Testis (tissue), 5 donors: ENCODE measurements at places on chromosomes 7 and 10. TPM values are rescaled to one million over a fixed set of nuclear protein-coding genes. Genes with fewer than 3 reads are reported as not detected.

DNA sequence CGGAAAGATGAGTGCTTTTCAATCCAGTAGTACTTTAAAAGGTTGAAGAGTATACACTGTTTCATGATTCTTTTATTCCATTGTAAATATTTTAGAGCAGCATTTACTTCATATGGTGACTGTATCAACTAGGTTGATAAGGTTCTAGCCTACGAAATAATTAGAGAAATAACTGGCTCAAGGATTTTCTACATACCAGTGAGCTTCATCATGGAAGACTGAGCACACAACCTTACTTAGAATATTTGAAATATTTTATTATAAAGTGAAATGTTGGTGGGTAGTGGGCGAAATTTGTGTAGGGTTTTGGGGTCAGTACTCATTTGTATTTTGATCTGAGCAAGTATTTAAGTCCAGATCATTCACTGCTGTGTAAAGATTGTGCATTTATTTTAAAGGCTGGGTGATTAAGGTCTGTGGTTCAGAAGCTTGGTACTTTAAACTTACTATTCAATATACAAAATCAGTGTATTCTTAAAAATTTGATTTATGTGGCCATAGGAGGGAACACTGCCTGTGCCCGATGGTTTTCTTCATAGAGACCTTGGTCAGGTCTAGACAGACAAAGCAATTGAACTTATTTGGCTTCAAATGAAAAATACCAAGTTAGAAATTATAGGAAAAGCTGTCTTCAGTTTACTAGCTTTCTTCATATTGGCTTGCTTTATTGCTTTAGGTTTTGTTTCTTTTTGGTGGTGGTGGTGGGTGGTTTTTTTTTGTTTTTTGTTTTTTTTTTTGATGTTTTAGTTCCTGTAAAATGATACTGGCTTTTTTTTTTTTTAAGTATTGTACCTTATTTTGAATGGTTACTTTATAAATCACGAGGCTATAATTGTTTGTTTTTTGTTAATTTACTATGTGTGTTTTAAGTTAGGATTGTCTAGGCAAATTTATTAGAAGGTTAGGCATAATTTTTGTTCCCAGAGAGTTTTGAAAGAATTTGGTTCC, 3.0 kb downstream of the KMT2E start:
- H3K27ac ChIP-seq, result peak overlapping the region; percentile 99
- DNase-seq, result no peak
- no peaks in the 10 kb centered on the region for H3K27me3 ChIP-seq
- H3K4me1 ChIP-seq, result peaks cover 27% of the 10 kb centered on the region

- no peak for DNase-seq
- no peak overlapping the region for H3K27ac ChIP-seq
- no peaks in the 10 kb centered on the region for H3K27me3 ChIP-seq
- no peaks in the 10 kb centered on the region for H3K36me3 ChIP-seq
- H3K4me1 ChIP-seq, result no peaks in the 10 kb centered on the region
- no peak overlapping the region for H3K4me3 ChIP-seq
Measured at GRCh38 chr7:64654796-64655548, 11.0 kb upstream of the ZNF107 start.

GRCh38 chr10:37856881-37857286, 526 bp downstream of the ZNF248 start:
- DNase-seq, result peak; percentile 54
- no peaks in the 10 kb centered on the region for H3K27me3 ChIP-seq
- no peaks in the 10 kb centered on the region for H3K36me3 ChIP-seq

DNA sequence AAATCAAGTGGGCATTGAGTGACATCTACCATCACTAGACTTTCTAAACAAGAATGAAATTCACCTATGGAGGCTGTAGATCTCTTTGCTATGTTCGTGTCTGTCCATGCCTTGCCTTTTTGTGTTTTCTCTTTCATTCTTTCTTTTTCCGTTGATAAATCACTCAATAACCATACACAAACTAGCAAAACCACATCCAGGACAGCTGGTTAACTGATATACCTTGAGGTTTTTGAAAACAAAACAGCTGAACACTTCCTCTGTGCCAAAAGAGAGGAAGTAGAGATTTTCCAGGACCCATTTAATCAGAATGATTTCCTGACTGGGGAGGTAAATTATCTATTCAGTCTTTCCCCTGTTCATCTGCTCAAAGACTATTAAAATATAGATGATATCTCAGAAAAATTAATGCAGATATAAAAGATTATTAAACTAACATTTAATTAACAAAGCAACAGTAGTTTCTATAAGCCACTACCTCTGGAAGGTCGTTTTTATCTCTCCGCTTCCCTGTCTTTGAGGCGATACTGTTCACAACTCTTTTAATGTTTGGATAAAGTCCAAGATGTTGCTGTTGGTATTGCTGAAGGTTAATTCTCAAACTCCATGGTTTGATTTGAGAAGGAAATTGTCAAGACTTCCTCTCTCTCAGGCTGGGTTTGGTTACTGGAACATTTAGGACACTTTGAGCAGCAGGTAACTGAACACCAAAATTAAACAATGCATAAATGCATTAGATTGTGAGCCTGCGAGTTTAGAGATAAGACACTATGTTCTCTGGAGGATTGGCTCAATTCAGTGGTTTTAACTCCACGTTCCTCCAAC, 24.4 kb upstream of the C10orf67 start:
- H3K4me3 ChIP-seq, result no peak overlapping the region
- no peak for DNase-seq
- no peaks in the 10 kb centered on the region for H3K36me3 ChIP-seq
- no peak overlapping the region for H3K27ac ChIP-seq
- no peaks in the 10 kb centered on the region for H3K4me1 ChIP-seq
- no peaks in the 10 kb centered on the region for H3K27me3 ChIP-seq

- DNase-seq, result peak; percentile 39
- H3K27ac ChIP-seq, result no peak overlapping the region
- peaks cover 8% of the 10 kb centered on the region for H3K4me1 ChIP-seq
- no peaks in the 10 kb centered on the region for H3K27me3 ChIP-seq
- H3K36me3 ChIP-seq, result no peaks in the 10 kb centered on the region
Measured at GRCh38 chr7:132386201-132386681, 190.0 kb downstream of the PLXNA4 start.

GRCh38 chr10:14697281-14697680, 77.4 kb downstream of the FAM107B start:
- no peaks in the 10 kb centered on the region for H3K27me3 ChIP-seq
- no peak overlapping the region for H3K4me3 ChIP-seq
- no peaks in the 10 kb centered on the region for H3K36me3 ChIP-seq
- H3K4me1 ChIP-seq, result peaks cover 3% of the 10 kb centered on the region
- H3K27ac ChIP-seq, result peak overlapping the region; percentile 60

- H3K27ac ChIP-seq, result no peak overlapping the region
- no peaks in the 10 kb centered on the region for H3K4me1 ChIP-seq
- H3K27me3 ChIP-seq, result no peaks in the 10 kb centered on the region
- no peaks in the 10 kb centered on the region for H3K36me3 ChIP-seq
- DNase-seq, result no peak
- H3K4me3 ChIP-seq, result no peak overlapping the region
Measured at GRCh38 chr10:51124852-51125251, 50.6 kb downstream of the PRKG1 start.

DNA sequence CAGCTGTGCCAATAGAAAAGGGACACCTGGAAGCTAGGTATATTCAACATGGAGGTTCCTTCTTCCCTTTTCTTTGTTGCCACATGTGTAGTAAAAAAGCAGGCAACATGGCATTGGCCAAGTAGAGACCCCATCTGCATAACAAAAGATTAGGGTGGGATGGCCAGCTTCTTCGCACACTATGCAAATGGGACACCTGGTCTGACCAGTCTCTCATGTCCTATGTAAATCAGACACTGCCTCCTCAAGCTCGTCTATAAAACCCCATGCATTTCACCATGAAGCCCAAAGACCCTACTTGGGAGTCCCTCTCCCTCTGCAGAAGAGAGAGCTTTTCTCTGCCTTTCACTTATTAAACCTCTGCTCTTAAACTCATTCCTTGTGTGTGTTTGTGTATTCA, 53.9 kb downstream of the MYL10 start:
- no peak overlapping the region for H3K27ac ChIP-seq
- H3K27me3 ChIP-seq, result no peaks in the 10 kb centered on the region
- H3K4me3 ChIP-seq, result no peak overlapping the region
- no peaks in the 10 kb centered on the region for H3K36me3 ChIP-seq
- DNase-seq, result no peak

The CFAP70 gene
- 29.6 TPM for total RNA-seq

The RBP4 gene
- total RNA-seq, result 6.8 TPM
